ENCODE measurements at places on chromosomes 2 and 18. TPM values are rescaled to one million over a fixed set of nuclear protein-coding genes. Genes with fewer than 3 reads are reported as not detected.

- peaks cover 35% of the 10 kb centered on the region for H3K4me1 ChIP-seq
- H3K4me3 ChIP-seq, result peak within 1 kb of the TSS; percentile 90
- no peaks in the 10 kb centered on the region for H3K36me3 ChIP-seq
- no peaks in the 10 kb centered on the region for H3K27me3 ChIP-seq
These were observed at the start of gene NEMP2 for GRCh38 chr2:190534310-190535120. NEMP2 (minus strand) TSS chr2:190534722; CDS start chr2:190534655, 67 bp downstream.

The OXER1 gene
- 1.3 TPM for total RNA-seq

DNA sequence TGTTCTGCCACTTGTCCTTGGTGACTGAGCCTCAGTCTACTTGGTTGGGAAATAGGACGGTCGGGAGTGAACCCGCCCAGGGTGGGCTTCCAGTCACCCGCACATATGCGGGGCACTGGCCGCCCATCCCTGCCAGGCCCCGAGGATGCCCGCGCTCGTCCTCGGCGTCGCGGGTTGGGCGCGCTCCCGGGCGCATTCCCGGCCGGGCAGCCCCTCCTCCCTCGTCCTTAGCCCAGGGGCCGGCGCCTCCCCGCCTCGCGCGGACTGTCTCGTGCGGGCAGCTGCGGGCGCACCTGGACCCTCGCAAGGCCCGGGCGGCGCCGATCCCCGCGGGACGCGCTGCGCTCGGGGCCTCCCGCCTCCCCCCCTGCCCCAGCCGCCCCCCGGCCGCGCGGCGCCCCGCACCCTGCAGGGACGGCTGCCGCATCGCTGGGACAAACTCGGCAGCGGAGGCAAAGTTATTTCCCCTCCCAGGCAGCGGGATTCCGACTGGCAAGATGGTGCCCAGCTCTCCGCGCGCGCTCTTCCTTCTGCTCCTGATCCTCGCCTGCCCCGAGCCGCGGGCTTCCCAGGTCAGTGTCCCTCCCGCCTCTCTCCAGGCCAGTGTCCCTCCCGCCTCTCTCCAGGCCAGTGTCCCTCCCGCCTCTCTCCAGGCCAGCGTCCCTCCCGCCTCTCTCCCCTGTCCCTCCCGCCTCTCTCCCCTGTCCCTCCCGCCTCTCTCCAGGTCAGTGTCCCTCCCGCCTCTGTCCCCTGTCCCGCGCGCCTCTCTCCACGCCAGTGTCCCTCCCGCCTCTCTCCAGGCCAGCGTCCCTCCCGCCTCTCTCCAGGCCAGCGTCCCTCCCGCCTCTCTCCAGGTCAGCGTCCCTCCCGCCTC is at the start of gene FBLN7:
FBLN7 (plus strand) TSS at position 227 of the 874 bp plus-strand sequence; CDS start at position 498, 271 bp downstream.
- DNase-seq, result peak; percentile 60
- H3K27ac ChIP-seq, result no peak within 1 kb of the TSS
- peaks cover 18% of the 10 kb centered on the region for H3K4me1 ChIP-seq
- H3K36me3 ChIP-seq, result no peaks in the 10 kb centered on the region
- H3K4me3 ChIP-seq, result peak within 1 kb of the TSS; percentile 65
- no peaks in the 10 kb centered on the region for H3K27me3 ChIP-seq

GRCh38 chr2:27690052-27690451 is 26.4 kb downstream of the SLC4A1AP start:
- H3K36me3 ChIP-seq, result peaks cover 80% of the 10 kb centered on the region
- H3K27me3 ChIP-seq, result no peaks in the 10 kb centered on the region
- H3K4me3 ChIP-seq, result no peak overlapping the region
- no peak for DNase-seq

GRCh38 chr18:42184685-42185477 is 229.8 kb downstream of the PIK3C3 start:
- H3K36me3 ChIP-seq, result no peaks in the 10 kb centered on the region
- H3K27me3 ChIP-seq, result no peaks in the 10 kb centered on the region
- no peak for DNase-seq

DNA sequence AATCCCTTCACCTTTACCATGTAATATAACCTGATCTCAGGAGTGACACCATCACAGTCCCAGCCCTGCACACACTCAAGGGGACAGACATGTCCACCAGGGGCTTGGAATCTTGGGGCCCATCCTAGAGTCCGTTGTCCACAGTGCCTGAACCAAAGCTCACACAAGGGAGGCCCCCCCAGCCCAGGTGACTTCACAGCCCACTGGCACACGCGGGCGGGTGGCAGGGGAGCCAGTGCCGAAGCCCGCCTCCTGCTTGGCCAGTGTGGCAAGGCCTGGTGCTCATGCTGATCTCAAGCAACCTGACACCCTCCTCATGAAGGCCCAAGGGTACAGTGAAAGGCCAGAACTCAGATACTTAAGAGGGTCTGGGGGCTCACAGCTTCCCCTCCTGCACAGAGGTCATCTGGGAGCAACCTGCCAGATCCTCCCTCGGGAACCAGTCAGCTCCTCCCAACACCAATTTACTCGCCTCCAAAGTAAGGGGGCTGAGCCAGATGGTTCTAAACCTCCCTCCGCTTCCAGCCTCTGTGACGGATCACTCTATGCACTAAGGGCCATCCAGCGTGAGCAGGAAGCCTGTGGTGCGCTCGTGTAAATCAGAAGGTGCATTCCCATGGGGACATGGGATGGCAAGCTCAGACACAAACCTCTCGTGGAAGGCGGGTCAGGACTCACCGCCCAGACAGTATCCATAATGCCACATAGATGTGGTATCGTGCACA is 3.2 kb upstream of the RAB17 start:
- no peak overlapping the region for H3K4me3 ChIP-seq
- DNase-seq, result no peak
- H3K36me3 ChIP-seq, result no peaks in the 10 kb centered on the region
- H3K27ac ChIP-seq, result peak overlapping the region; percentile 73

DNA sequence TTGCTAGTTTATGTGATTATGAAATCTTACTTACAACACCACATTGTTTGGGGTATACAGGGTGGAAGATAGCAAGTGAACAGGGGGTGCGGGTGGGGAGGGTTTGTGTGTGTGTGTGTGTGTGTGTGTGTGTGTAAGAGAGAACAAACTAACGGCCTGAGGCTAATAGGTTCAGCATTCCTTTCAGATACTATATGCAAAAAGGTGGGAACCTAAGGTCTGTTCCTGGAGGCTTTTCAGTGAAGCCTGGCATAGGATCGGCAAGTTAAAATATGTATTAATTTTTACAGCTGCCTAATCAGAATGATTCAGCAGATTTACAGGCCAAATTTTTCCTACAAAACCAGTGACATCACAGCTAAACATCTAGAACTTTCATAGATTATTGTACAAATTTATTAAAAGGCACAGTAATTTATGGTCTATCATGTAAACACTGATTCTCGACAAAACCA is 7.6 kb upstream of the SPDYA start:
- no peak overlapping the region for H3K4me3 ChIP-seq
- no peak for DNase-seq
- H3K36me3 ChIP-seq, result peaks cover 84% of the 10 kb centered on the region
- H3K4me1 ChIP-seq, result peaks cover 19% of the 10 kb centered on the region
- H3K27me3 ChIP-seq, result no peaks in the 10 kb centered on the region

DNA sequence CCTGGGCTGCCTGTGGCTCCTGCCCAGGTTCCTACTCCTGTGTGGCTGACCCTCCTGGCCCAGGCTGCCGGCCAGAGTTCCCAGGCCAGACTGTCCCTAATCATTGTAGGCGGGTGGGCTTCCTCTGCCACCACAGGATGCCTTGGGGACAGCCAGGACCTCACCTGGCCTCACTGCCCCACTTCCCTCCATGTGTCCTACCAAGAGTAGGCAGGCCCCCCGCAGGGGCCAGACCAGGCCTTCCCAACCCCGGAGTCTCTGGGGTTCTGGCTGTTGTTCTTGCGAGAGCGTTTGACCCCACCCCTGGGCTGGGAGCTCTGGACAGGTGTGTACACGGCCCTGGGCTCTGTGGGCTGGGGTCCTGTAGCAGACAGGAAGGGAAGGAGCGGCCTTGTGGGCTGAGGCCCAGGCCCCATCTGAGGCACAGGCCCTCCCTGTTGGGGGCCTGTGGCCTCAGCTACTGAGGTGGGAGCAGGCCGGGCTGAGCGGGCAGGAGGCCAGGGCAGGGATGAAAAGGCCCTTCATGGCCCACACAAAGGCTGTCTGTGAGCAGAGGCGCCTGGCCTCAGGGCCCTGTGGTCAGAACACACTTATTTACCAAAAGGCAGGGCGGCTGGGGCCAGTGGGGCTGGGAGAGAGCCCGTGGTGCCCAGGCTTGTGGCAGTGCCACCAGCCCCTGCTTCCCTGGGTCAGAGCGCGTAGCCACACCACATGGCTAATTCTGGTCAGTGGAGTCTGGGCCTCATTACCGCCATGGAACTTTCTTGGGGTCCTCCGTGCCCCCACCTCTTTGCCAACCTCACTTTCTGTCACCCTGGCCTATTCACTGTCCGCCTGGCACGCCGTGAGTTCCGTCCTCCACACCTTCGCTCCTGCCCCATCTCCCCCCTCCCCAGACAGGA is 2.0 kb downstream of the SNORC start:
- no peak for DNase-seq
- H3K27ac ChIP-seq, result no peak overlapping the region
- peaks cover 18% of the 10 kb centered on the region for H3K27me3 ChIP-seq
- H3K4me1 ChIP-seq, result peaks cover 26% of the 10 kb centered on the region

The HOXD11 gene
- total RNA-seq, result not detected

DNA sequence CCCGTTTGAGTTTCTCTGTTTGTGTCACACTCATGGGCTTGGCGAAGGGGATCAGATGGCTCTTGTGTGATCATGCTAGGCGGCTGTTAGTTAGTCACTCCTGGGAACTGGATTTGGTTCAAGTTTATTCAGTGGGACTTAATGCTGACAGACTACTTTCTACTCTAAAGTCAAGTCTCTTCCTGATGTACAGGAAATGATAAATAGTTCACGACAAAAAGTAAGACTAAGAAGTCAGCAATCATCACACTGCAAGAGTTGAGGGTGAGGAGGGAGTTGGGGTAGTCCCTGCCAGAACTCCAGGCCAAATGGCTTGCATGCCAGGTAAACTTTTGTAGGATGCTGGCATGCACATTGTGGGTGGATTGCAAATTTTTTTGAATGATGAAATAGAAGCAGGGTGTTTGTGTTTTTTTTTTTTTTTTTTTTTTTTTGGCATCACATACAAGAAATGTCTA is 25.1 kb upstream of the CCL20 start:
- H3K36me3 ChIP-seq, result no peaks in the 10 kb centered on the region
- no peaks in the 10 kb centered on the region for H3K4me1 ChIP-seq
- no peaks in the 10 kb centered on the region for H3K27me3 ChIP-seq
- H3K4me3 ChIP-seq, result no peak overlapping the region
- H3K27ac ChIP-seq, result no peak overlapping the region
- DNase-seq, result no peak

The REG3G gene
- total RNA-seq, result not detected

The SPATA3 gene
- total RNA-seq, result not detected

The FHL2 gene
- total RNA-seq, result 66.6 TPM

DNA sequence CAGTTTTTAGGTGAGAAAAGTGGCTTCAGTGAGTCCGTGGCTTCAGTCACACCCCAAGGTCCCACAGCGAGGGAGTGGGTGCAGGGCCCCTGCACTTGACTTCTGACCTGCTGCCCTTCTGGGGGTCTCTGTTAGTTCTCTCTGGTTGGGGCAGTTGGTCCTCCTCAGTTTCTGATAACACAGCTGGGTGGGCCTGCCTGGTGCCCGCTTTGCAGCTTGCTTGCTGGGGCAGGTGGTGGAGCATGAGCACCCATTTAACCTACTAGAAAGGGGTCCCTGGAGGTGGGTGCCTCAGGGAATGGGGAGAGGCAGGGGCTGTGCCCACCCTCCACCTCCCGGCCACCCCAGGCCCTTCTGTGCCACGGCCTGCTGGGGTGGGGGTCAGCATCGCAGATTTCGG is 83.2 kb downstream of the ASB1 start:
- H3K27me3 ChIP-seq, result no peaks in the 10 kb centered on the region
- no peak for DNase-seq
- no peaks in the 10 kb centered on the region for H3K4me1 ChIP-seq
- H3K36me3 ChIP-seq, result no peaks in the 10 kb centered on the region
- H3K27ac ChIP-seq, result no peak overlapping the region

DNA sequence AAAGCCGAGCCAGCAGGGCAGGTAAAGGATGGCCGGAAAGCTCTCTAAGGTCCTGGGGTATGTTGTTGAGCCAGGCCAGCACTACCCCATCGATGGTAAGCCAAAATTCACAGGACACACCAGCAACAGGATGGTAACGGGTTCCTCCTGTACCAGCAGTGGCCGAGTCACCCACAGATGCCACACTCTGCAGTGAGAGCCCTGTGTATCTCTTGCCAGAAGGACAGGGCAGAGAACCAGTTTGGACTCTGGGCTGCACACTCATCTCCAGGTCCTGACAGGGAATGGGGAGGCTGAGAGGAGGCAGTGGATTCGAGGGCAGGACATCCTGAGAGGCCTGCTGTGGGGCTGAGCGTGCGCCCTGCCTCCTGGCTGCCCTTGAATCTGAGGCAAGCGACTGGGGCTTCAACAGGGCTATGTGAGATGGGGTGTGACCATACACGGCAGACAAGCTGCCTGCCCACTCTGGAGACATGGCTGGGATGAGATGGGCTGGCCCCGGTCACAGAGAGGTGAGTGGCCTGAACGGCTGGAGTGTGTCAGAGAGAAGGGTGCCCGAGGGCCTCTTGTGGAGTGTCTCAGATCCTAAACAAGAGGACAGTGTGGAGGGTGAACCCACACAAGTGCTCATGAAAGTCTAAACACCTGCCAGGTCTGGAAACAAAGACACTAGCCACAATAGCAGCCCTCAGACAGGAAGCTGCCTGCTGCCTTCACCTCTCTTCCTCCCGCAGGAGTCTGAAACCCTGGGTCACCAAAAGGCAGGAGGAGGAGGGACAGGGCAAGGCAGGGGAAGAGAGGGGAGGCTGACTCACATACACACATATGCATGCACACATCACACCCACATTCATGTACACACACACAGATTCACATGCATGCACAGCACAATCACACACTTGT is 182.3 kb downstream of the LOXHD1 start:
- no peaks in the 10 kb centered on the region for H3K36me3 ChIP-seq
- DNase-seq, result no peak
- no peak overlapping the region for H3K27ac ChIP-seq
- no peak overlapping the region for H3K4me3 ChIP-seq
- peaks cover under 1% of the 10 kb centered on the region for H3K4me1 ChIP-seq
- no peaks in the 10 kb centered on the region for H3K27me3 ChIP-seq

The EPAS1 gene
- total RNA-seq, result 69.0 TPM

GRCh38 chr18:48418539-48419276 is 9.5 kb upstream of the ZBTB7C start:
- peaks cover 4% of the 10 kb centered on the region for H3K4me1 ChIP-seq
- H3K36me3 ChIP-seq, result no peaks in the 10 kb centered on the region
- no peak overlapping the region for H3K4me3 ChIP-seq

The USP37 gene
- total RNA-seq, result 2.3 TPM

GRCh38 chr2:30567317-30567716 is 120.3 kb downstream of the LCLAT1 start:
- H3K4me3 ChIP-seq, result no peak overlapping the region
- H3K36me3 ChIP-seq, result peaks cover 24% of the 10 kb centered on the region
- DNase-seq, result no peak
- H3K27ac ChIP-seq, result no peak overlapping the region

The C2orf15 gene
- 5.9 TPM for total RNA-seq

DNA sequence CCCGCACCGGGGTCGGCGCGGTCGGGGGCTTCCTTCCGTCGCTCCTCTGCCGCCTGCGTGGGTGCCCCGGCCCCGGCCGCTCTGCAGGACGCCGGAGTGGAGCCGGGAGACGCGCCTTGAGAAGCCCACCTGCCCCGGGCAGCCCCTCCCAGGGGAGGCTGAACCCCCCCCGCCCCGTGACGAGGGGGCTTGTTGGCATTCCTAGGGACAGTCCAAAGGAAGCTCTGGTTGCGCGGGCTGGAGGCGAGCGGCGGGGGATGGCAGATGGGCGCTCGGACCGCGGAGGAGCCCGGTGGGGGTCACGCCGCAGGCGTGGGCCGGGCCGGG is 133.5 kb upstream of the MGAT5 start:
- H3K27ac ChIP-seq, result peak overlapping the region; percentile 96
- no peaks in the 10 kb centered on the region for H3K36me3 ChIP-seq
- peak overlapping the region; percentile 95 for H3K4me3 ChIP-seq
- no peak for DNase-seq
- H3K4me1 ChIP-seq, result peaks cover 62% of the 10 kb centered on the region

The GPC1 gene
- total RNA-seq, result 28.8 TPM
